GOT3 (cell line): ENCODE measurements at places on chromosomes 16 and 17.

DNA sequence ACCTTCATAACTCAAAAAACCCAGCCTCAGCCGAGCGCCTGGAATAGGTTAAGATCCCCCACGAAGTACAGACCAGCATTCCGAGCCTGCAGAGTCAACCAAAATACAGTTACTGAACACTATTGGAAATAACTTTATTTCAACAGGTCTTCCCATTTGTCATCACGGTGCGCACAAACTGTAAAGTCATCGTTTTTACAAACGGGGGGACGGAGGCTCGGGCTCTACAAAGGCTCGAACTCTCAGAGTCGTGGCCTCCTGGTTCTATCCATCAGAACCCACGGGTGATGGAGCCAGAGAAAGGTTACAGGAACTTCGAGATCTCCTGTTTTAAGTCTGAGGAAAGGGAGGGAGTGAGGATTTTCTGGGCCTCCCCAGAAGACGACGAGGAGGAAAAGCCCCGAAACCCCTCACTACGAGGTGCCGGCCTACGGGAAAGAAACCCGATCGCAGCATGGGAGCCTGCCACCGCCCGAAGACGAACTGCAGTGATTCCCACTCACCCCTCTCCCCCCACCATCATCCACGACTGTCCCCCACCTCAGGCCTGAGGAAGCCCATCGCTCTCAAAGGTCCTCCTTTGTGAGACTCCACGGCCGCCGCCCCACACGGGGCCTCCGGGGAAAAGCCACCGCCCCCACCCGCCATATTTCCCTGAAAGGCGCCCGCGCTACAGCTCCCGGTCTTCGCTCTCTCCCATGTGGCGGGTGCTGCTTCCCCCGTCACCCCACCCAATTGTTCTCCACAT lies 917 bp downstream of the YWHAE start:
- DNase-seq, result no peak

- DNase-seq, result no peak
Measured at GRCh38 chr16:79212114-79212791, 388.3 kb downstream of the MAF start.

- DNase-seq, result no peak
Measured at GRCh38 chr17:37179893-37180292, 195.9 kb upstream of the C17orf78 start.

DNA sequence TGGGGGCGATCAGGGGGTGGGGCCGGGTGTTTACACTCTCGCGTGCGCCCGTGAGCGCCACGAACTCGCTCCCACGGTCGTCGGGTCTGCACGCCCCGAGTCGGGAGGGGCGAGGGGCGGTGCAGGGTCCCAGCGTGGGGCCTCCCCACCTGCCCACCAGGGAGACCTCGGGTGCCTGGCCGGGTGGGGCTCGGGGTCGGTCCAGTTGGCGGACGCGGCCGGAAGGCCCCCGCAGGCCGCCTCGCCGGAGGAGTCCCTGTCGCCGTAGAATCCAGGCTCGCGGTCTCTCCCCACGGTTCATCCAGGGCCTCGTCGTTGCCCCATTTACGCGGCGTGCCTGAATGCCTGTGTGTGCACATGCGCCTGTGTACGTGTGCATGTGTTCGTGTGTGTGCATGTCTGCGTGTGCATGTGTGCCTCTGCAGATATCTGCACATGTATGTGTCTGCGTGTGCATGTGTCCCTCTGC lies 510 bp upstream of the RAB40B start:
- no peak for DNase-seq

GRCh38 chr16:29318037-29318436 lies 88.5 kb downstream of the NPIPB11 start:
- DNase-seq, result no peak

- DNase-seq, result peak; percentile 39
Measured at GRCh38 chr17:43211480-43212402, at the start of gene TMEM106A. Gene TMEM106A (plus strand): TSS chr17:43211875. CDS start chr17:43213042, 1,167 bp downstream.

DNA sequence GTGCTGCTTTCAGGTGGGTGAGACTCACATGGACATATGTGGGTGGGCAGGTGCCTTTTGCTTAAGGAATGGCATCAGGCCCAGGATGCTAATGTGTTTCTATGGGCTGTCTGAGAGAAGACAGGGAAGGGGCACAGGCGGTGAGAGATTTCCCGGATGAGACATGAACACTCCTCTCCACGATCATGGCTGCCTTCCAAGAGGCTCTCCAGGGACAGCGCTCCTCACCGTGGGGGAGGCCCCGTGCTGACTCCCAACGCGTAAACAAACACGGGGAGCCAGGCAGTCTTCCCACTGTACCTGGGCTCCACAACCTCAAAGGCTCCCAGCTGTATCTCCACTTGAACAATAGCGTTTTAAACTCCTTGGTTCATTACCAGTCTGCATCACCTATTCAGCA lies 42.8 kb downstream of the CDK5R1 start:
- DNase-seq, result no peak

DNA sequence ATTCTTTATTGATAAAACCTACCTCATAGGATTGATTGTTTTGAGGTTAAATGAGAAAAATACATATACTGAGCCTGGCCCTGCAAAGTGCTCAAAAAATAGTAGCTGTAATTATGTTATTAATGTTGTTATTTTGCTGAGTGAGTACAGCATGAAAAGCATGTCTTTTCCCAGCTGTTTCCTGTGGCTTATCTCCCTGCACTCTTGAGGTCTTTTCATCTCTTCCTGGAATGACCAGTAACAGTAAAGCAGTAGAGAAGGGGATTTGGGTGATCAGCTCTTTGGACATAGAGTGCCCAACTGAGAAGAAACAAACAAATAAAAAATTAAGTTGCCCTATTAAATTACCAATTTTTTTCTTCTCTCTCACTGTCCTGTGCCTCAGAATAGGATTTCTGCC lies 53.7 kb downstream of the NFAT5 start:
- no peak for DNase-seq

GRCh38 chr17:70621566-70621965 lies 452.2 kb downstream of the KCNJ2 start:
- no peak for DNase-seq
